ENCODE measurements at places on chromosomes 4 and X.

DNA sequence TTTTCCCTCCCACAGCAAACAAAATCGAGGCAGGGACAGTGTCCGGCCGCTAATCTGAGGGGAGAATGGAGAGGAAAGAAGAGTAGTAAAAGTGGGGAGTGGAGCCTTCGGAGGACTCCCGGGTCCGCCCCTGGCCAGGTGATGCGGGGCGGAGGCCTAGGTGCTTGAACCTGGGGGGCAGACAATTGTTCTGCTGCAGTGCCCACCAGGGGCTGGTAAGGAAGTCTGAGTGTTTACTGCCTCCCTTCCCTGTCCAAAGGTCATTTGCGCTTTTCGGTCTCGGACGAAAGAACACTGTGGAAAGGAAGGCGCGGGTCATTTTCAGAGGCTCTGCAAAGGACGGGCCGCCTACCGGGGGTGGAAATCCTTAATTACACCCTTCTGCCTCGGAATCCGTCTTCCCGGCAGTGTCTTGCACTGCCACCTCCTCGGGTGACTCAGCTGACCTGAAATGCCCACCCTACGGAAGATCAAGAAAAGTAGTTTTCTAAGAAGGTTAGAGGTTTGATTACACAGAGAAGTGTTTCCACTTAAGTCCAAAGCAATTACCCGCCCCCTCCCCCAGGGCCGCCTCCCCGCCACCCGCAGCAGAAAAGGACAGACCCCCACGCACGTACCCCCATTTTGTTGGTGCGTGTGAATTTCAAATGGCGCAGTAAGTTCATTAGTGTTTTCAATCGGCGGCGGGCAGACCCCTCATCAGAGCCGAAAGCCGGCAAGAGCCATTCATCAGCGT is 99.9 kb upstream of the TENM3 start:
- no peak for DNase-seq

- no peak for DNase-seq
These were observed 16.1 kb upstream of the CXCR3 start for GRCh38 chrX:71634366-71634765.

- no peak for DNase-seq
These were observed 45.1 kb downstream of the UGT2A2 start for GRCh38 chr4:69594382-69594781.

DNA sequence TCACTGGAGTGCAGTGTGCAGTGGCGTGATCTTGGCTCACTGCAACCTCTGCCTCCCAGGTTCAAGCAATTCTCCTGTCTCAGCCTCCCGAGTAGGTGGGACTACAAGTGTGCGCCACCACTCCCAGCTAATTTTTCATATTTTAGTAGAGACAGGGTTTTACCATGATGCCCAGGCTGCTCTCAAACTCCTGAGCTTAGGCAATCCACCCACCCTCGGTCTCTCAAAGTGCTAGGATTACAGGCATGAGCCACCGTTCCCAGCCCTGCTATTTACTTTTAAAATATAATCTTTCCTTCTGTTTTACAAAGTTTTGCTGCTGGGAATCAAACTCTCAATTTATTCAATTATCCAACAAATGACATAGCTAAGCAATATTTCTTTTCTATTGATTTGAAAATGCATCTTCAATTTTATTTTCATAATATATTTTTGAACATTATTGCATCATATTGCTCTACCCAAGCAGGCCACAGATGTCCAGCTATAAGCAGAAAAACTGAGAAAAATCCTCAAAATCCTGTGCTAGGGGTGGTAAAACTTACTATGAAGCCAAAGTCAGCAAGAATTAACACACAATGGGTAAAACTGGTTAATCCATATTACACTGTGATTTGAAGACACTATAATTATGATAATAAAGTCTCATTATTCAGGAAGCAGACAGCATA is 5.2 kb downstream of the TIFA start:
- no peak for DNase-seq

GRCh38 chrX:25869761-25870160 is 268.4 kb upstream of the MAGEB18 start:
- no peak for DNase-seq

DNA sequence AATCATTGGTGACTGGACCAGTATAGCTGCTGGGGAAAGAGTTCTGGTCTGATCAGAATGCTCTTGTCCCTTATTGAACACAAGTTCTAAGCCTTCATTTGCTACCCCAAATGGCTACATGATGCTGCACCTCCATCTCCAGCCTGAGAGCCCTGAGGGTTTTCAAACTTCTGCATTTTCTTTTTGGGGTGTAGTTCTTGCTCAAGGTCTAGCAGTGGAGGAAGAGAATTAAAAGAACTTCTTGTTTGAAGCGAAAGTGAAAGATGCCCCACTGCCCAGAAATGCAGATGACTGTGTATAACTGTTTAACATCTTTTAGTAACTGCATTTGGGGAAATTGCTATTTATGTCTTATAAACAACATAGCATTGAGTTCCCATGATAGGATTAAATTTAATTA is 38.5 kb downstream of the LAMTOR3 start:
- no peak for DNase-seq

- no peak for DNase-seq
These were observed 111.9 kb downstream of the DCTD start for GRCh38 chr4:182805321-182805720.

GRCh38 chr4:113636438-113636818 is 125.1 kb downstream of the CAMK2D start:
- no peak for DNase-seq

GRCh38 chr4:105620640-105621323 is 68.4 kb downstream of the ARHGEF38 start:
- no peak for DNase-seq

- no peak for DNase-seq
These were observed 33.0 kb upstream of the FRAS1 start for GRCh38 chr4:78024085-78024484.

- no peak for DNase-seq
These were observed 30.0 kb downstream of the ITM2A start for GRCh38 chrX:79336869-79337815.

- DNase-seq, result no peak
These were observed 150.6 kb downstream of the RASL11B start for GRCh38 chr4:53012738-53013137.

GRCh38 chr4:108965472-108966076 is 202.7 kb upstream of the ETNPPL start:
- DNase-seq, result no peak

- no peak for DNase-seq
These were observed 7.0 kb upstream of the HNRNPD start for GRCh38 chr4:82380831-82381230.

DNA sequence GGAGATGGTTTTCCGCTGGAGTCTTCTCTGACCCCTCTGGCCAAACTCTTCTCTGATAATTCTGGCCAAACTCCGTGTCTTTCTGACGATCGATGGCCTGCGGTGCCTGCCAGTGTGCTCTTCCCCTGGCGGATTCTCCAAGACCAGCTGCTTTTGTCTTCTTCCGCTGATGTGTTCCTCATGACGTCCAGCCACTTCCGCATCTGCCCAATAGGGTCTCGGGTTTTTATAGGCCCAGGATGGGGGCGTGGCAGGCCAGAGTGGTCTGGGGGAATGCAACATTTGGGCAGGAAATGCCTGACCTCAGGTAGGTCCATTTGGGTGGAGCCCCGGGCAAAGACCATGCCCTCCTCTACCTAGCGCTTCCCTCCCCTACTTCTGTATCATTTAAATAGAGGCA is 1542.1 kb downstream of the STIM2 start:
- no peak for DNase-seq

GRCh38 chrX:103635436-103635835 is 6.7 kb downstream of the TCEAL1 start:
- DNase-seq, result no peak

GRCh38 chr4:53558065-53558801 is 33.1 kb downstream of the LNX1 start:
- no peak for DNase-seq

- no peak for DNase-seq
These were observed 90.0 kb downstream of the AREG start for GRCh38 chr4:74534936-74535335.

GRCh38 chr4:170698334-170698733 is 608.6 kb upstream of the AADAT start:
- DNase-seq, result no peak

- DNase-seq, result no peak
These were observed 2.4 kb downstream of the MYOZ2 start for GRCh38 chr4:119138046-119138445.

- DNase-seq, result no peak
These were observed 7.8 kb downstream of the CPEB2 start for GRCh38 chr4:15010038-15010585.

- no peak for DNase-seq
These were observed 77.6 kb upstream of the RAB40AL start for GRCh38 chrX:102859550-102859871.

GRCh38 chrX:105837232-105837631 is 14.9 kb downstream of the NRK start:
- no peak for DNase-seq

DNA sequence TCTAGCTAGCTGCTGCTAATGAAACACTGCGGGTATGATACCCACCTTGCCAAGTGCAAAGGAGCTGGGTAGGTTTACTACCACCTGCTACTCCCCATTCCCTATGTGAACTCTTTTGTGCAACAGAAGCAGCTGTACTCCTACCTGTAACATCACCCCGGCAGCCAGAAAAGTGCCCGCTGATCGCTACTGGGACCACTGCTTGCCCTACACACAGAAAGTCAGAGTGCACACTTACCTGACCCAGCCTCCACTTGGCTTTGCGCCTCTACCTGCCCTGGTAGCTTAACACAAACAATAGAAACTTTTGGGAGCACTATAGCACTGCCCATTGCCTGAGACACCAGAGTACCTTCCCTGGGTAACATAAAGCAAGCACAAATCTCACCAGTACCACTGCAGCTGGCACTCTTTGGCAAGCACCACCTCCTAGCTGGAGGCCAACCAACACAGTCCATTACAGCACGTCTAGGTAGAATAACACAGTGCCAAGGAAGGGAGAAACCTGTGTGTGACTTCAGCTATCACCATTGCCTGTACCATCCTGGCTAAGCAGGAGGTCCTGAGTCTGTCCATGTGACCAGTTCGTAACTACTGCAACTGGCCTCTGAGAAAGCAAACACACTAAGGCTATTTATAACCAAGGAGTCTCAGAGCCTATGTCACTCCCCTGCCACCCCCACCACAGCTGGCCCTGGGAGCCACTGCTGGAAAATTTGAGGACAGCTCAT is 80.1 kb downstream of the CENPC start:
- DNase-seq, result no peak

GRCh38 chr4:154507156-154507555 is 15.6 kb upstream of the DCHS2 start:
- no peak for DNase-seq

GRCh38 chr4:5979981-5980380 is 38.2 kb downstream of the C4orf50 start:
- no peak for DNase-seq

DNA sequence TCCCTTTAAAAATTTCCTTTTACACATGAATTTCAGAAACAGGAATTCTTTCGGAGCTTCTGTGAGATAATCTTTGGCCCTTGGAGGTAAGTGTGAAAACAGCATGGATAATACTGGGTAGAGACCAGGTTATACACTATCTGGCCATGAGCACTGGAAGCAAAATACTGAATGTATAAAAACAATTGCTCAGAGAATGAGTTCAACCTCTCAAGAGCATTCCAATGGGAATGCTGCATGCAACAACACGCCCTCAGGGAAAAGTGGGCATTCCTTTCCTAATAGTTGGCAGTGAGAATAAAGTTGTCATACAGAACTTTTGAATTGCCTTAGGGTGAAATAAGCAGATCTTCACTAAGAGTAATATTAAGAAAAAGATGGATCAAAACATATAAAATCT is 574.8 kb upstream of the DIPK2B start:
- no peak for DNase-seq

DNA sequence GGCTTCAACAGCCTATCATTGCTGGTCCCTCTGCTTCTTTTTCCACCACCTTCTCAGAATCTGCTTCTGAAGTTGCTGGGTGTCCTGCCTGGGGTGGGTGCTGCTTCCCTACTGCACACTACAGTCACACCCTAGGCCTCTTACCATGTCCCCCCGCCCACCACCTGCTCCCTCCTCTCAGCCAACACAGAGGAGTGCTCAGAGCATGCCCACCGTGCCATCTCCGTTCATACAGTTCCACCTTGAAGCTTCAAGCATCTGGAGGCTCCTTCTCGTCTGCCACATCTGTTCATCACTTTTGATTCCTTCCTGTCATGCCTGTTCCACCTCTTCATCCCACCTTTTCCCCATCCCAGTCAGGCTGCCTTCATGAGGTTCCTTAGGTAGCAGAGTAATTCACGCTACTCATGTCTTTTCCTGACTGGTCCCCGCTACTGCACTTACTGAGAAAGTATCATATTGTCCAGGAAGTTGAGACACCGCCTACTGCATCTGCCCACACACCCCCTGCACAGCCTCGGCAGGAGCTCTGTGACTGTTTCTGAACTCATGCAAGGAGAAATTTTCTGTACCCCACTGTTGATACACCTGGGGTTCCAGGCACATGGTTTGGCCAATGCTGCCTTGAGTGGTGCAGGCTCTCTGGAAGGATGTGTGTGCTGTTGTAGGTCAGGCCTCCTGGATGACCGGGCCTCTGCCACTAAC is 39.5 kb downstream of the HADH start:
- no peak for DNase-seq

DNA sequence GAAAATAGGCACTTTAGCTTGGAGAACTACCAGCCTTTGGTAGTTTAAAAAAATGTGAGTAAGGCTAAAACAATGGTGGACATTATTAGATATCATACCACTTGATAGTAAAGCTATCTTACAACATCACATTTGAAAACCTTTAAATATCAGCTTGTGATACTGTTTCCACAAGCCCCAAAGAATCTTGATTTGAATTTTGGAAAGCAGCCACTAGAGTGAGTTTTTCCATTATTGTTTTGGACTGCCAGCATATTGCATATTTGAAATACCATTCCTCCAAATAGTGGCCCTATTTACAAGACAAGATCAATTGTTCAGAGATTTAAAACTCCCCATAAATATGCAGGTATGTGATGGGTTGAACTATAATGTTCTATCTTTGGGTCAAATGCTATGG is 303.0 kb upstream of the PRPS2 start:
- DNase-seq, result no peak

DNA sequence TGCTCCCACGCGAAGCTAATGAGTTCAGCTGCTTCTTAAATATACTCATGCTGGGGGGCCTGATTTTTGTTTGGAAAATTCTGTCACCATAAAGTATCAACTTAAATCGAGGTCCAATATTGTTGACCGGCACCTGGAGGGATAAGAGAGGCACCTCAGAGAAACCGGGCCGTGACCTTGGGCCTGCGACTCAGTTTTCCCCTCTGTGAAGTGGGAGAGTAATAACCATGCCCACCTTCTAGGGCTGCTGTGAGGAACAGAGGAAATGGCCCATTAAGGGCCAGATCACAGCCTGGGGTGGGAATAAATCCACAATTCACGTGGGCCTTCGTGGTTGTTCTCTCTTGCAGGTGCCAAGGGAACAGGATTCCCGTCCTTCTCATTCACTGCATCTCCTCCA is 39.4 kb downstream of the ZBTB49 start:
- no peak for DNase-seq

DNA sequence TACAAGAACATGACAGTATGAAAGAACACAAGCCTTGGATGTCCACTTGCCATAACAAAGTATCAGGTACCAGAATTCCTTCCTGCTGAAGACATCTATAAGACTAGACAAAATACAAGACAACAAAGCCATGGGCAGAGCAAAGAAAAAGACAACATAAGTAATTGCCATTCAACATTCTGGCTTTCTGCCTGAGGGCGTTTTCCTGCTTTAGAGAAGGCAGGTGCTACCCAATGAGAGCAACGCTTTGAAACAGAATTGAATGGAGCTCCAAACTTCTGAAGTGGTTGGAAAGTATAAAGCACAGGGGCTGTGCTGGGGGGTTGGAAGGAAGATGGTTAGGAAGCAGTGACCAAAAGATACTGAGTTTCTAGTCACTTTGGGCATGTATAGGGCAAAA is 30.1 kb downstream of the PDE5A start:
- DNase-seq, result no peak

- DNase-seq, result no peak
These were observed 2.8 kb upstream of the TENM3 start for GRCh38 chr4:182240161-182241130.
